Activated T-helper 2 cell treated with anti-CD3 and anti-CD28 coated beads, Interferon-gamma antibody, Interleukin-2, Interleukin-4, amounts not matched to agents 10 μg/mL and 5 μg/mL and 100 μg/mL, durations not matched to agents 14 hours and 24 hours and 36 hours (primary cell): ENCODE measurements at places on chromosomes 1 and 21.

GRCh38 chr1:203410182-203410900 is 59.4 kb upstream of the FMOD start:
- DNase-seq = no peak

DNA sequence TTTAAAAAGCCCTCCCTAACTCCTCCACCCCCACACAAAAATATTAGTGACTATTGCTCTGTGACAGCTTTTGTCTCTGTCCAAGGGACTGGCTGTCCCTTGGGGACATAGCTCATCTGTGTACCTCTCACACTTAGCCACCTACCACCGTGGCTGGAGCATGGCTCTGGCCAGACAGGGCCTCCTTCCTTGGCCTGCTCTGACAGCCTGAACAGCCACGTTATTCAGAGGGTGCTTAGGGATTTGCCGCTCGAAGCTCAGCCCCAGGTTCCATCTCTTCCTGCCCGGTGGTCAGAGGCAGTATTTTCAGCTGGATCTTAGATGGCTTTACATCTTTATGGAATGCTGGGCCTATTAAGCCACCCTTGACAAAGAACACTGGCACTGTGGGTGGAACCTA is 6.1 kb upstream of the CELSR2 start:
- no peak for DNase-seq

GRCh38 chr1:30042438-30043147 is 680.8 kb downstream of the MATN1 start:
- DNase-seq = no peak

GRCh38 chr21:38487901-38488639 is 10.2 kb downstream of the ERG start:
- no peak for DNase-seq

- DNase-seq = no peak
Measured at GRCh38 chr1:246182149-246182851, 324.8 kb downstream of the SMYD3 start.

GRCh38 chr1:37096523-37096922 is 62.2 kb upstream of the GRIK3 start:
- no peak for DNase-seq
